SHP77 treated with DMSO at 0.1 percent for 48 hours (cell line): ENCODE measurements at places on chromosomes 7 and 10.

- no peak for DNase-seq
These were observed 991 bp upstream of the FAM204A start for GRCh38 chr10:118343115-118343514.

GRCh38 chr7:127900732-127901685 lies 130.2 kb downstream of the LRRC4 start:
- DNase-seq: no peak

- DNase-seq: no peak
These were observed 11.2 kb upstream of the PRTFDC1 start for GRCh38 chr10:24963521-24964041.

DNA sequence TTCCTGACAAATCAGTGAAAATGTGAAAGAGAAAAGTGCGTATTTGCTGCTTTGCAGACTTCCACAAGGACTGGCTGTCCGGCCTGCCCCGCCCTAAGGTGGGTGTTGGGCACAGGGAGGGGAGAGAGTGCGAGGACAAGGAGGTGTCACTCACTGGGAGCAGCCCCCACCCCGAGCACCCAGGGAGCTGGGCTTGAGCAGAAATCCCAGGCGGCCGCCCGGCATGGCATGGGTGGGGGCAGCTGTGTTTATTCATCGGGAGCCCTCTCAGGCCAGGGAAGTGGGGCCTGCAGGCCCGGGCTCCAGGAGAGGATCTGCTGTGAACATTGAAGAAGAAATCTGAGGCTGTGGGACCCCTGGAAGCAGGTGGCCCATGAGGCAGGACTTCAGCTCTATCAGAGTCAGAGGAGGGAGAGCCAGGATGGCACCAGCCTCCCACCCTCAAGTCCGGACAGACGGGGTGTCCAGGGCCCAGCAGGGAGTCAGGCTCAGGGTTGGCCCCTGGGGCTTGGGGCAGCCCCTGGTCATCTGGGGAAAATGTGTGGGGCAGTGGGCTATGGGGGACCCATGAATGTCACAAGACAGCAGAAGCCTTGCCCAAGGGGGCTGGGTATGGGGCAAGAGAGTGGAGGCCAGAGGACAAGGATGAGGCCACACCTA lies 164.4 kb upstream of the PPP2R2D start:
- no peak for DNase-seq

DNA sequence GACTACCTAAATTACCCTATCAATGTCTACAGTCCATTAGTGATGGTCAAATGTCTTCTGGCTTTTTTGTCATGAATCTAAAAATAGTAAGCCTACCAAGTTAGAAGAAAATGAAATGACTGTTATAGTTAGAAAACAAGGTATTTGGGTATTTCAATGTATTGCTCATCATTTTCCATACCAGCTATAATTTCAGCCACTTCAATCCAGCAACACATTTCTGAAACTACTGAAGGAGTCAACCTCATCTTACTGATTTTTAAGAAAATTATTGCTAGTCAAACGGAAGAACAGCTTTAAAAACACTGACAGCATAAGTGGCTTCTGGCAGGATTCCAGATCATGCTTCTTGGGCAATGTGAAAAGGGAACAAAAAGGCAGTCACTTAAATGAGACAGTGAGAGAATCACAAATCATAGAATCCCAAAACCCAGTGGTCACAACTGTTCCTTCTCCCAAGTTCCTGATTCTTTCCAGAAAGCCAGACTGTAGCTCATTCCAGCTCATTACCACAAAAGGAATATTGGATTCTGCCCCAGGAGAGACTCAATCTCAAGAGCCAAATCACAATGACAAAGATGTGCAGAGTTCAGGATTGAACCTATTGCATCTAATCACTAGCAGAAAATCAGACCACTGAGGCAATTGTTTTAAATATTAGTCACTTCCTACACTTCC lies 61.2 kb upstream of the LRRN3 start:
- DNase-seq: no peak

- no peak for DNase-seq
These were observed 113.4 kb upstream of the SHH start for GRCh38 chr7:155925682-155926081.

- no peak for DNase-seq
These were observed 5.6 kb upstream of the ABLIM1 start for GRCh38 chr10:114663626-114664025.

DNA sequence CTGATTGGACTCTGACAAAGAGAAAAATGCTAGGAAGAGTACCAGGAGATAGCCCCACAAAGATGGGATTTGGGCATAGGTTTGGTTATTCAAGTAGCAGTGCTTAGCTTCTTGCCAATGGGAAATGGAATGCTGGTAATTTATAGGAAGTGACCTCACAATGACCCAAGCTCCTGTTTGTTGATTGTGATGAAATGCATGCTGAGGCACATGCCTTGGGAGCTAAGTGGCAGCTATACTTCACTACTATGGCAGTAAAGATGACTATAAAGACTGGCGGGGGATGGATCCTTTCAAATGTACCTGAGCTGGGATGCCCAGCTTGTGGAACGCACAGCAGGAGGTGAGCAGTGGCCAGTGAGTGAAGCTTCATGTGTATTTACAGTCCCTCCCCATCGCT lies 153.8 kb downstream of the ZNF22 start:
- DNase-seq: no peak

DNA sequence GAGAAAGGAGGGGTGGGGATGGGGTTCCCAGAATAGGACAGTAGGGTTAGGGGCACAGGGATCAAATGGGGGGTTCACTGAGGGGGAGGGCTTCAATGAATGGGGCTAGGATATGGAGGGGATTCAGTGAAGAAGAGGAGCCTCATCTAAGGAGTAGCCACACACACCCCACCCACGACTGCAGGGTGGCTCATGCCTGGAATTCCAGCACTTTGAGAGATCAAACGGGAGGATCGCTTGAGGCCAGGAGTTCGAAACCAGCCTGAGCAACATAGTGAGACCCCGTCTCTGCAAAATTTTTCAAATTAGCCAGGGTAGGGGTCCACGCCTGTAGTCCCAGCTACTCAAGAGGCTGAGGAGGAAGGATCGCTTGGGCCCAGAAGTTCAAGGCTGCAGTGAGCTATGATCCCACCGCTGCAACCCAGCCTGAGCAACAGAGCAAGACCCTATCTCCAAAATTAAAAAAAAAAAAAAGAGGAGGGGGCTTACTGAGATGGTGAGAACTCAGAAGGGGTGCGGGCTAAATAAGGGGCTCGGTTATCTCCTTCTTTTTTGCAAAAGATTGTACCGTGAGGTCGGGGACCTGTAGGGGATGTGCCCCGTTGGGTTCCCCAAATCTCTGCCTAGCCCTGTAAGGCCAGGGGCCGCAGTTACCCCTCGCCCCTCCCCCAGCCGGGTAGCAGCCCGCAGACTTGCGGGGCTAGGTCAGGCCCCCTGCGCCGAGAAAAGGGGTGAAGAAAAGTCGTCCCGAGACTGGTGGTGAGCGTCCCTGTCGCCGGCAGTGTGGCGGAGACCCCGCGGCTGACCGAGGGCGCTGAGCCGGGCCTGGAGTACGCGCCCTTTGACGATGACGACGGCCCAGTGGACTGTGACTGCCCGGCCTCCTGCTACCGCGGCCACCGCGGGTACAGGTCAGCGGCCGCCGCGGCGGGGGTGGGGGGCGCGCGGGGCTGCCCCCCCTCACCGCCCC lies 43.1 kb upstream of the HSPB1 start:
- DNase-seq: no peak

DNA sequence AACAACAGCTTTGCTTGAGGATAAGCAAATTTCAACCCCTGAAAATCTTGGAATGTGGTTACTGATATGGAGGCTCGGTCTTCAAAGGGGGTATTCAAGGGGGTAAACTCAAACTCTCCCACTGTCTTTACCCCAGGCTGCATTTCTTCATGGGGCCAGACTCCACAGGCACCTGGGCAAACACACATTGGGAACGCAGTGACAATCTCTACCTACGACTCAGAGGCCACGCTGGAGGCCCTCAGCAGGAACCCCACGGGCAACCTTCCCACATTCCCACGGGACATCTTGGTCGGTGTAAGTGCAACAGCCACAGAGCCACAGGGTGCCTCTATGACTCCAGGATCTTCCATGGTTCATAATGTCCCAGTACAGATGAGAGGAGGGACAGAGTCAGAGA lies 2.2 kb upstream of the INSIG1 start:
- DNase-seq: no peak

- no peak for DNase-seq
These were observed 187.9 kb downstream of the ZNF365 start for GRCh38 chr10:62562101-62562500.

GRCh38 chr7:17611611-17612010 lies 313.2 kb downstream of the AHR start:
- DNase-seq: no peak

DNA sequence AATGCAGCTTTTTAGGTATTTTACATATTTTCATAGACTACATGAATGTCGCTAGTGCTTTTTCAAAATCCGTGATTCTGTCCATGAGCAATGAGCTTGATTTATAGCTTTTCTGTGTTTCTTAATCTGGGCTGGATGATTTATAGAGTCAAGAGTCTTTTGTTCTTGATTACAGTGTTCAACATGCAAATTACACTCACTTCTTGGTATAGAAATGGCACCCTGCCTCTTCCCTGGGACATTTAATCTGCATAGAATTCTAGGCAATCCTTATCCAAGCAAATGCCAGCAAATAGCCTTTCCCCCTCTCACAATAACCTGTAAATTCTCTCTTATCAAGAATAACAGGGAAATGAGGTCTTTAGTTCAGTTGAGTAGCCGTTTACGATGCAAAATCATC lies 246.2 kb upstream of the SEMA3C start:
- DNase-seq: no peak

- no peak for DNase-seq
These were observed 14.0 kb downstream of the SLC39A12 start for GRCh38 chr10:17965649-17966235.

DNA sequence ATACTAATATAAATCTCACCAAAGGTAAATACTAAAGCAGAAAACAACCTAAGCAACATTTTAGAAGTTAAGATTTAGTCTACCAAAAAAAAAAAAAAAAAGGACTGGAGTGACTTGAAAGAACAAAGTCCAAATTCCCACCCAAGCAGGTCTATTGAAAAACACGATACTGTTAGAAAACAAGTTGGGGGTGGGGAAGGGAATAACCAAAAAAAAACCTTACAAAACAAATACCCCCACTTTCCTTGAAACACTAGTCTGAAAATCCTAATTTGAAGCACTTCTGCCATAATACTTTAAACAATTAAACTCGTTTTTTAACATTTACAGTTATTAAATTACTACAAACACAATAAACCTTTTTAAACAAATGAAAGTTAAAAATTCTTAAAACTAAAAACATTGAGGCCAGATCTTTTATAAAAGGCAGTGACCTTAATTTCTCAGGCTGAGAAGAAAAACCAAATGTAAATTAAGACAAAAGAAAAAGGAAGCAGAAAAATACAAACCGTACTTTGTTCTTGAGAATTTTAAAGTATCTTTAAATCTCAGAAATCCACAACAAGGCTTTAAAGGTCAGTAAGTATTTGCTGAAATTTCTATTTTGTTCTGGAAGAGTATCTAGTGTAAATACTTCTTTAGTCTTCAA lies 135.1 kb downstream of the NRBF2 start:
- no peak for DNase-seq

DNA sequence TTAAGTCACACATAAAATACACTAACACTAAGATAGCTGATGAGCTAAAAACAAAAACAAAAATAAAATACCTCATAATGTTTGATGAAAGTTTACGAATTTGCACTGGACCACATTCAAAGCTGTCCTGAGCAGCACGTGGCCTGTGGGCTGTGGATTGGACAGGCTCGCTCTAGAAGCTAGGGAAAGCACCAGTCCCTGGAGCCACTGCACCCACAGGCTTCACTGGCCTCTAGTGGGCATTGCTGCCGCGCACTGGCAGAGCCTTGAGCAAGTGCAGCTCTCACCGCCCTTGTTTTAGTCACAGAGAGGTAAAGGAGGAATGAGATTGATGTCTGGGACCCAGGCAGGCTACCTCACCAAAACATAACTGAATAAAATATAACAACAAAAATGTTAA lies 67.6 kb downstream of the PAX2 start:
- DNase-seq: no peak

GRCh38 chr7:128894101-128894440 lies 16.4 kb downstream of the KCP start:
- no peak for DNase-seq

DNA sequence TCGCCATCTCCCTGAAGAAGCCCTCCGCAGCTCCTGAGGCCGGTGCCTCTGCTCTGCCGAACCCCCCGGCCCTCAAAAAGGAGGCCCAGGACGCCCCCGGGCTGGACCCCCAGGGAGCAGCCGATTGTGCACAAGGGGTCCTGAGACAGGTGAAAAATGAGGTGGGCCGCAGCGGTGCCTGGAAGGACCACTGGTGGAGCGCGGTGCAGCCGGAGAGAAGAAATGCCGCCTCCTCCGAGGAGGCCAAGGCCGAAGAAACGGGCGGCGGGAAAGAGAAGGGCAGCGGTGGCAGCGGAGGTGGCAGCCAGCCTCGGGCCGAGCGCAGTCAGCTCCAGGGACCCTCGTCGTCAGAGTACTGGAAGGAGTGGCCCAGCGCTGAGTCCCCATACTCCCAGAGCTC lies 85.1 kb upstream of the SH2B2 start:
- no peak for DNase-seq

GRCh38 chr10:62805231-62806099 lies 945 bp downstream of the ADO start:
- DNase-seq: no peak
